ENCODE measurements at places on chromosomes 11 and 22.

GRCh38 chr11:76224461-76225121 lies 18.3 kb upstream of the WNT11 start:
- DNase-seq: no peak

- no peak for DNase-seq
These were observed 4.3 kb upstream of the LMO1 start for GRCh38 chr11:8267831-8268529.

DNA sequence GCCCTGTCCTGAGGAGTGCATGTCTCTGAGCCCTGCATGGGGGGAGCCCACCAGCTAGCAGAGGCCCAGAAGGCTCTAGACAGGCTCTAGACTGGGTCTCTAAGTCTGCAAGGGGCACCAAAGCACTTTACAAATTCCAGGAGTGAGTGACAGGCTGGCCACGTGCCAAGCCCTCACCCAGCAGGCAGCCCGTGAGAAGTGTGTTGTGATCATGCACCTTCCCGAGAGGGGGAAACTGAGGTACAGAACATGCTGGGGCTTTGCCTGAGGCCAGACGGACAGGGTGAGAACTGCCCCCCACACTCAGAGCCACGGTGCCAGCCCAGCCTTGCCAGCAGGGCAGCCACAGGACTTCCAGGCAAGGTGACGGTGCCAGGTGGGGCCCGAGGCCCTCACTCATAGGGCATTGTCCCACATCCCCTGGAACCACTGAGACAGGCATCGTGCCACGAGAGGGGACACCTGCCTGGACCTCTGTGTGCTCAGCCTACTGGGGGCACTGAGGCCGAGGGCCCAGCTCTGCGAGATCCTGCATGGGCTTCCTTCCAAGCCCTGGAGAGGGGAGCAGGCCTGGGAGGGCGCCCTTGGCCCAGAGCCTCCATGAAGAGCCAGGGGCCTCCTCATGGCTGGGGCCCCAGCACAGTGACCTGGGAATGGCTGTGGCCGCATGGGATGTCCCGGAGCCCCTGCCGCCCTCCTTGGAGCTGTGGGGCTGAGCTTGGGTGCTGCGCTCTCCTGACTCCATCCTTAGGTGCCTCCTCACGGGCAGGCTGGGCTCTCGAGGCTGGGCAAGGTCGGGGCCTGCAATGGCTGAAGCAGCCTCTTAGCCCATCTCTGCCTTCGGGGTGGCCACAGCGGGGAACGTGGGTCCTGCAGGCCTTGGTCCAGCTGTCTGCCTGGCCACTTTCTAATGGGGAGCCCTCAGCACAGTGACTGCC lies 121.5 kb downstream of the KCNQ1OT1 start:
- no peak for DNase-seq

DNA sequence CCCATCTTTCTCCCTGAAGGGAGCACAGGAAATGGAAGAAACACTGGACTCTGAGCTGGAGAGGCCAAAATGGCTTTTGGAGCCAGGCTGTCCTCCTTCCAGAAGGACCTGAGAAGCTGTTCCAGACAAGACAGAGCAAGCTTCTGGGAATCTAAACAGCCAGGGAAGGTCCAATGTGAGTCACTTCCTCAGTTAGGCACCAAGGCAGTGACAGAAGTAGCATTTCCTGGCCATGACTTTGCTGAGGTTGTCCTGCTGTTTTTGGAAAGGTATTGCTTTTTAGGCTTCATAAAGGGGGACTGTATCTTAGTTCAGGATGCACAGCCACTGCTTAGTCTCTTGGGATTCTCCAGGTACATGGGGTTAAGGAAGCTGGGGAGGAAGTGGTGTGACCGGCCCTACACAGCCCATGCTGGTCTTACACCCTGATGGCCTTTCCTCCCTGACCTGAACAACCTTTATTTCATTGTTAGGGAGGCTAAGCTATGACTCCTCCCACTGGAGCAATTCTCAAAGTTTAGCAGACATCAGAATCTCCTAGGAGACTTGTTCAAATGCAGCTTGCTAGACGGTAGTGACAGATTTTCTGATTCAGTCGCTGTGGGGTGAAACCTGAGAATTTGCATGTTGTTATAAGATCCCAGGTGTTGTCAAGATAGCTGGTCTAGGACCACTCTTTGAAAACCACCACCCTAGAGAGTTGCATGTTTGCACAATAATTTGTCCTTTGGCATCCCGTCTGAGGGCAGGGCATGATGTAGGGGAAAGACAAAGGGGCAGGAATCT lies 6.8 kb upstream of the INSC start:
- no peak for DNase-seq

GRCh38 chr11:88100151-88100550 lies 75.1 kb downstream of the RAB38 start:
- no peak for DNase-seq

- no peak for DNase-seq
These were observed 21.2 kb downstream of the MUC5AC start for GRCh38 chr11:1178906-1179305.

DNA sequence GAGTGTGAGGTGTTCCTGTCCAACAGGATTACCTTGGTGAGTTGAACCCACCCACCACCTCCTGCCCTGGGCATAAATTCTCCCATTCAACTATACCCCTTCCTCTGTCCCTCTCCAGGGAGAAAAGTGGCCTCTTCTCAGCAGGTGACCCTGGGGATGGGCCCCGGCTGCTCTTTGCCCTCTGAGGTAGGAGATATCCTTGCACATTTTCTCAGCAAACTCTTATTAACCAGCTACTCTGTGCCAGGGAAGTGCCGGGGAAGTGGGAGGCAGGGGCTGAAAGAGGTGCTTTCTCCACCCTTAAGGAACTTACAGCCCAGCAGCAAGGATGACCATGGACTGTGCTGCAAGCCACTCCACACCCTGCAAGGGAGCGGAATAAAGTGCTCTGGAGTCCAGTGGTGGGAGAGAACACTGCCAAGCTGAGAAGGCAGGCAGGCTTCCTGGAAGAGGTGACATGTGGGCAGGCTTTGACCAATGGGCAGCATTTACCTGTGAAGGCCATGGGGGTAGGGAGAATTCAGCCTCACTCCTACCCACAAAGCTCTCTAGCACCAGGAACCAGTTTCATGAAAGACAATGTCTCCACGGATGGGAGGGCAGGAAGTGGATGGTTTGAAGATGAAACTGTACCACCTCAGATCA lies 21.9 kb upstream of the OAF start:
- DNase-seq: no peak

DNA sequence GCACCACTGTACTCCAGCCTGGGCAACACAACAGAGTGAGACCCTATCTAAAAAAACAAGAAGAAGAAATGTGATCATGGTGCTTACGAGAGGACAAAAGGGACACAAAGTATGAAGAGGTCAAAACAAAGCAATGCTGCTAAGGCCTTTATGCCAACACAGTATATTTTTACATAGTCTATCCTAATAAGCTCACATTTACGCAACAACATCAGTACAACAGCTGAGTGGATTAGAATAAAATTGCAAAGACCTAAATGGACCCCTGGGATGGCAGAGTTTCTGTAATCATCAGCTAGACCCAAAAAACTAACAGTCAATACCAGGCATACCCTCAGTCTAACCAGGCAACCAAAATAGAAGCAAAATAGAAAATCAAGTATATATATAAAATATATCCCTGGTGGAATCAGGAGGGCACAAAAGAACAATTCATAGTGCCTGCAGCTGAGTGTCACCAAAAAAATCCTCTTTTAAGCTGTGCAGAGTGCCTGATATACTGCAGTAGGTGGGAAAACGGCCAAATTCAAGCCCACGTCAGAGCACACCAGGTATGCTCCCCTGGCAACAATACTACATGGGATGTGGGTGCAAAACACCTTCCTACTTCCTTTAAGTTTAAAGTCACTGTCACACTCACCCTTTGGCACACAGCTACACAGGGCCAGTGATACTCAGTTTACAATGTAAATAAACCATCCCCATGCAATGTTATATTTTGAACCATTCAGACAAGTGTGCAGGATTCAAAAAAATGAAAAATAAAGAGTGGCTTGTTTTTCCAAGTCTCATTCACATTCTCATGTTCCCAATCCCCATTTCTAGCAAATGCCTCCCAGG lies 57.8 kb downstream of the RBFOX2 start:
- no peak for DNase-seq

- no peak for DNase-seq
These were observed 69.3 kb downstream of the ABTB2 start for GRCh38 chr11:34288492-34288891.

DNA sequence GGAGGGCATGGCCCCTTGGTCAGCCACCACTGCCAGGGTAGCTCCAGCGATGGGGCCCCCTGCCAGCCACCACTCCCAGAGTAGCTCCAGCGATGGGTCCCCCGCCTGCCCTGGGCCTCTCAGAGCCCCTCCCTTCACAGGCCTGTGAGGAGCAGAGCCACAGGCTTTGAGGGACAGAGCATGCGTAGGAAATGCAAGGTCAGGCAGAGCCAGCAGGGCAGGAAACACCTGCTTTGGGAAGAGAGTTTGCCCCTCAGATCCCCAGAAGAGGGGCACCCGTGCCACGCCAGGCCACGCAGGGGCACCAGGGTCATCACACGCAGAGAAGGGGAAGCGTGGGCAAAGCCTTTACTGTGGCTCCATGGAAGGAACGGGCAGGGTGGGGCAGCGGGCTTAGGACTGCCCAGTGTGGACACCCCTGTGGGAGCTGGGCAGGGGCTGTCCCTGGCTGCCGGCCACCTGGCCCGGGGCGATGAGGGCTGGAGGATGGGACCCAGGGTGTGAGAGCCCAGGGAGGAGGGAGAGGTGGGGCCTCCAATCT lies 477.8 kb downstream of the BRD1 start:
- no peak for DNase-seq
